Stimulated activated CD4-positive, alpha-beta T cell treated with anti-CD3 and anti-CD28 coated beads, Interleukin-1b, Interleukin-23, amount 100 ng/mL, for 24 hours (primary cell): ENCODE measurements at places on chromosomes 5 and 9.

DNA sequence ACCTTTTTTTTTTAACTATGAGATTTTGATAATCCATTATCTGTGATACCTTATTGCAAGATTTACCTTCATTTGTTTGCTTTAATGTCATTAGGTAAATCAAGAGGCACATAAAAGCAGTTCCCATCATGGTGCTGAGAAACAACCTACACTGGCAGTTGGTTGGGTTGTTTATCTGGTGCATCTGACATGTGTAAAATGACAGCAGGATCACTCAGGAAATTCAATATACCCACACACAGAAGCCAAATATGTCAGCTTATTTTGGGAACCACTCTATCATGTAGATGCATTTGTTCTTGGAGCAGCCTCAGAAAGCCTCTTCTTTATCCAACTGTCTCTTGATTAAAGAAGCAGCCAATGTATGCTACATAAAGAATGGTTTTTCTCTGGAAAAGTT lies 7.8 kb upstream of the CCDC192 start:
- DNase-seq, result no peak

GRCh38 chr5:57324861-57325260 lies 151.0 kb downstream of the GPBP1 start:
- no peak for DNase-seq

- no peak for DNase-seq
Measured at GRCh38 chr9:84492366-84493159, 152.0 kb upstream of the SLC28A3 start.

- no peak for DNase-seq
Measured at GRCh38 chr9:28301281-28301680, 728.0 kb upstream of the C9orf72 start.
